ENCODE measurements at places on chromosomes 1 and 21. TPM values are rescaled to one million over a fixed set of nuclear protein-coding genes. Genes with fewer than 3 reads are reported as not detected.
A peak's percentile ranks its signal among the peaks of the same experiment; 100 is the strongest.

DNA sequence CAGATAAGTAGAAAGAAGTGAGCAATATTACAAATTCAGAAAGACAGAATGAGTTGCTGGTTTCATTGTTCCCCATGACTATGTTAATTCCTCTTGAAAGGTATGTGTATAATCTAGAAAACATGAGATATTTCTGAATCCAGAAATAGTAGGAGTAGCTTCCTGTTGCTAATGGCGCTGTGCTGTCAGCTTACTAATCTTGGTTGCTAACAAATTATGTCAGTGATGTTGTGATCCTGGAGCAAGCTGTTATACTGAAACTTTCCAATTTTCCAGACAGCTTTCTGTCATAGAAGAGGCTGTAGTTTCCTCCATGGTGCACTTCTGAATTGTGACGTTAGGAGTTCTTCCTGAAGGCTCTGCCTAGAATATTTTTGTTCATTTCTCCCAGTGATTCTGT is 372.3 kb downstream of the USP25 start:
- no peak for DNase-seq

DNA sequence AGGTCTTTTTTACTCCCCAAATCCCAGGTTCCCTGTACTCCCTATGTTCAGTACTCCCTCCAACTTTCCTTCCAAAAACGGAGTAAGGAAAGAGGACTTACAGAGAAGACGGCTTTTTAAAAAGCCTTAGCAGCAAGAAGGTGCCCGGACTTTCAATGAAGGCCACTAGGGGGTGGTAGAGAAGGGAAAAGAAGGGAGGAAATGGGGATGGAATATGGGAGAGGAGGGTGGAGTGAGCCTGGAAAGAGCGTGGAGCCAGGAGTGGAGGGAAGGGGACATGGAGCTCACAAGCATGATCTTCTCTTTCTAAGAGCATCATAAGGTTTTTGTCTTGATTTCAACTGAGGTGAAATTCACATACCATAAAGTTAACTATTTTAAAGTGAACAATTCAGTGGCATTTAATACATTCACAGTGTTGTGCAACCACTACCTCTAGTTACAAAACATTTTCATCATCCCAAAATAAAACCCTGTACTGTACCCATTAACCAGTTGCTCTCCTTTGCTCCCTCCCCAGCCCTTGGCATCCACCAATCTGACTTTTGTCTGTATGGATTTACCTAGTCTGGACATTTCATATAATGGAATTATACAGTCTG is 129.9 kb downstream of the ZNF281 start:
- no peak for DNase-seq

GRCh38 chr1:3126756-3127678 is 58.0 kb downstream of the PRDM16 start:
- DNase-seq = no peak

DNA sequence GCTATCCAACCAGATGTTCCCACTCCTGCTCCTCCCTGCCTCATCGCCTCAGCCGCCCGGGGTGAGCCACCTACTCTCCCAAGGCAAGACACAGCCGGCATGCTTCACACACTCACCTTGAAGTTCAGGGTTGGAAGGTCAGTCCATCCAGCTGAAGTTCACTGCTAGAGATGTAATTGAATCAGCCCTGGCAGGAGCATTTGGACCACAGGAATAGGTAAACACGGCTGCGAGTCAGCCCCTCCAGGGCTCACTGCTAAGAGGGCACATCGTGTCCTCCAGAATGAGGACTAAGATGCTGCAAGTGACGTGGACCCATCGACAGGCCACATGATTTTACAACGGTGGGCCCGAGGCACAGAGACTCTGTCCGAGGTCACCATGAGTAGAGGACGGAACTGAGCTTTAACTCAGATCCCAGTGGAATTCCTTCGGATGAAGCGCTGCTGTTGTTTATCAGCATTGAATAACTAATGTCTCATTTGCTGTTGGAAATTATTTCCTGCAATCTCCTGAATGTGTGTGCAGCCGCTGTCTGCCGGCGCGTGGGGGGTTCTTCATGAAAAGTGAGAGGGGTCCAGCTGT is 41.9 kb downstream of the RSPH1 start:
- DNase-seq = no peak

DNA sequence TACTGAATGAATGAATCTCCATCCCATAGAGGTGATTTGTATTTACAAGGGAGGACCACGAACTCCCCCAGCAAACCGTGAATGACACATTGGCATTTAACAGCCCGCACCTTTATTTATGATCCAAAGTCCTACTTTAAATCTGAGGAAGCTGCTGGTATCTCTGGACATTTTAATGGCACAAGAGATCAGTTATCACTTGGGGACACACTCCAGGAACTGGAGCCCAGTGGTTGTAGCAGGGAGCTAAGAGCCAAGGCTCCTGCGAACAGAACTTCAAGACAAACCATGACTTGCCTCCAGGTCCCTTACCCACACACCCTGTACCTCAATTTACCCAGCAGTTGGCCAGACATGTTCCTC is 1.2 kb downstream of the CTNNBIP1 start:
- no peak for DNase-seq

DNA sequence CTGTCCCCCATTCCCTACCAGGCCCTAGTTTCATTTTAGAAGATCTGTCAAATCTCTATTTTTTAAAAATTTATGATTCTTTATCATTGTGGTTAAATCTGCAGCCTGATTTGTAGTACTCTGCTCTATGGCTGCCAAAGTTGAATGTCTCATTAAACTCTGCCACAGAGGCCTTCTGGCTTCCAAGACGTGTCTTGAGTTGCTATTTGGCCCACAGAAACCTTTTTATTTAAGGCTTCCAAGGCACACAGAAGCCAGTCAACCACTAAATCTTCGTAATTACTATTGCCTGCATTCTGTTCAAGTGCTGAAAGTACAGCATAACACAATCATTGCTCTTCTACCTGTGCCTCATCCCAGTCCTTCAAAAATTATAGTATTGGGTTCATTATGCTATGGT is 971.0 kb downstream of the NCAM2 start:
- no peak for DNase-seq

DNA sequence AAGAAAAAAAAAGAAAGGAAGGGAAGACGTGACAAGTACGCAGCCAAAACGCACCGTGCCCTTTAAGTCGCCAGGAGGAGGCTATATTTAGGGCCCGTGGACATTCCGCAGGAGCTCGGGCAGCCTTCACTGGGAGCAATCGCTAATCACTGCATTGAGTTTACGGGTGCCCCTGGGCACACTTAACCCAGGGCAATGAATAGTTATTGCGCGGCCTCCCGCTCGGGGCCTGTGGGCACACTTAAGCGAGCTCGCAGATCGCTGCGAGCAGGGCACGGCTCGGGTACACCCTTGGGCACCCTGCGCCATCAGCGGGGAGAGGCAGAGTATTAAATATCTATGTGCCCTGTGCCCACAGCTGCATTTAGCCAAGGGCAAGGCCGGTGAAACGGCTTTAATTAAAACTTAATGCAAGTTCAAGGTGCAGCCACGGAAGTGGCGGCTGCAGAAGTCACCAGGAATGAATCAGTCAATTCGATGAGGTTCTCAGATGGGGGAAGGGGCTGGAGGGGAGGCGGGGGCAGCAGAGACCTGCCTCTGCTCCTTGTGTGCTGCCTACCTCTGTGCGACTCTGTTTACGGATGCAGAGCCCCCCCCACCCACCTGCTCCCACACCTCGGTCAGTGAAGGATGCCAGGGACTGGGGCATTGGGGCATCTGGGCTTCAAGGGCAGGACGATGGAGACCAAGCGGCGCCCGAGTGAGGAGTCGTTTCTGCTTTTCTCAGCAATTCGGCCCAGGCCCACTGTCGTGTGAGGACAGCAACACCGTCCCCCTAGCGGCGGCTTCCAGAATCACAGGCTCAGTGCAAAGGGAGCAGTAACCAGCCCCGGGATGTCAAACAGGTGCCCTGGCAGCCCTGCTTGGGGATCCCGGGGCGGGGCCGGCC is 51.8 kb upstream of the TARDBP start:
- peak; percentile 85 for DNase-seq

CCDC185 gene
- not detected for total RNA-seq

GRCh38 chr1:177219554-177220458 is 49.0 kb downstream of the BRINP2 start:
- DNase-seq = no peak

DNA sequence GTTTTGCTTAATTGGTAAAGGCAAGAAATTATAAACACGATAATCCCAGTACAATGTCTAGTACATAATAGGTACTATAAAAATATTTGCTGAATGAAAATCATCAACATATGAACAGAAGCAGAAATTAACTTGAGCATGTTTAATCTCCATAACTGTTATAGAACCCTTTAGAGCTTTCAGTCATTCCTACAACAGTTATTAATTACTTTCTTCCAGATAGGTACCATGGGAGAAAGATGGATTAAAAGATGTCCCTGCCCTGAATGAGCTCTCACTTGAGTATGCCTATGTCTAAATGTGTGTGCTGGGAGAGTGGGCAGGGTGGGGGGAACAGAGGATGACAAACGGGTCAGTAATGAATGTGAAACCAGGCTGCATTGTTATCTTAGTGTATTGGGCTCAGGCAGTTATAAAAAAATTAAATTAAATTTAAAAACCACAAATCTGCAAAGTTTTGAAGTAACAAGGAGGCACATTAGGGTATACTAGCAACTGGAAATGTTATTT is 2.4 kb downstream of the EPS15 start:
- DNase-seq = no peak

LCE3A gene
- not detected for total RNA-seq

GPBP1L1 gene
- total RNA-seq = 78.1 TPM

- DNase-seq = no peak
Observed at GRCh38 chr1:34292472-34292871, 115.8 kb downstream of the C1orf94 start.

DNA sequence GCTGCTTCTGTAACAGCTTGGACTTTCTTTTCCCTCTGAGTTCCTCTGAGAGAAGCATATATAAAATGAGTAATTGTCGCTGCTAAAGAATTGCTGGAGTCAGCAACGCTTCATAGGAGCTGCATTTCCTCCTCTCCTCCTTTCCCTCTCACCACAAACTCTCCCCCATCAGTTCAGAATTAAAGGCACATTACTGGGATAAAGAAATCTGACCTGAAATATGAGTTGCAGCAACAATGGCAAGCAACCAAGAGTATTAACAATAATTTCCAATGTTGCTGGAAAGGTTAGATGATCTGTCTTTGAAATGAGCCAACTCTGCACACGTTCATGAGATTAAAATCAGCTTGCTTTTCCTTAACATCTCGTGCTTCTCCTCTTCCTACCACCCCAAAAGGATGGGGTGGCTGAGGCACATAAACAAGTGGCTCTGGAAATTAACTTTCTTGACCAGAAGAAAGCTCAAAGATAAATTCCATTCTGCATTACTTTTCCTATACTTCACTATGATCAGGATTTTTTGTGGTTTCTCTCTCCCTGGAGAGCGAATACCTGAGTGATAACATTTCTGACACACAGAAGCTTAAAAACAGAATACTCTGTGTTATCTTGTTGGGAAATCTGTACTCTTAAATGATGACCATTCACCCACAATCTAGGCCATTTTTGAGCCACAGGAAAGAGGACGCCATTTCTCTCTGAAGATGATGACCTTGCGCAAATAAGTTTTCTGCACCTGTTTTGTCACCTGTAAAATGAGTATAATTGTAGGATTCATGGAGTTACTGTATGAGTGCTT is 90.2 kb downstream of the TGFBR3 start:
- DNase-seq = no peak

FCER1A gene
- total RNA-seq = not detected

F5 gene
- total RNA-seq = 21.8 TPM

EPHA10 gene
- total RNA-seq = 0.12 TPM

DNA sequence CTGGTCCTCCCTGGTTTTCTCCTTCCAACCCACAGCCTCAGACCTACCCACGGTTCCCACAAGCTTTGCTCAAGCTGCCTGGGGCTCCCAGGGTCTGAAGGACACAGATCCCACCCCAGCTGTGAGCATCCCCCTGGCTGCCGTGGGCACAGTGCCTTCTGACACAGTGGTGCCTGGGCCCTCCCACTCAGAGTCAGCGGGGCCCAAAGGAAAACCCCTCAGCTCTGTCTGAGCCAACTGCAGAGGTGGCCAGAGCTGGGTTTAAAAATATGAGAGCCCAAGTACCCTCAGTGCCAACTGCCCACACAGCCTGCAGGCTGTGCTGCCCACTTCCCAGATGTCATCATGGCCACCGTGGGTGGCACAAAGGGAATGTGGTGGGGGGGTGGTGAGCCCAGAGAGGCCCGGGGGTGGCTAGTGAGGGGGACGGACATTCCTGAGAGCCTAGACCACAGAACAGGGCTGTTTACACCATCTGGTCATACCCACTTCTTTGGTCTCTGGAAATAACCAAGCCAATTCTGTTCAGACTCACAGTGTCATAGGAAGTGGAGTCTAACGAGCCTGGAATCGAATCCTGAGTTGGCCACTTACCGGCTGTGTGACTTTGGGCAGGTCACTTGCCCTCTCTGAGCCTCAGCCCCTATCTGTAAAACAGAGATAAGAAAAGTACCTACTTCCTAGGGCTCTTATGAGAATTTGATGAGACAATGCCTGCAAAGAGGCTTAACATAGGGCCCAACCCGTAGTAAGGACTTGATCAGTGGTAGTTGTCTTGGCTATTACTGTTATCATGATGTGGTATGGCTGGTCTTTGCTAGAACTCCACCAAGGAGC is 85.5 kb downstream of the CAMK2N1 start:
- DNase-seq = no peak

MARCKSL1 gene
- 11.2 TPM for total RNA-seq

AADACL4 gene
- not detected for total RNA-seq

SH3BGR gene
- total RNA-seq = 111 TPM

- no peak for DNase-seq
Observed at GRCh38 chr1:17564458-17565393, 25.2 kb downstream of the ARHGEF10L start.

KRTAP26-1 gene
- not detected for total RNA-seq

GRCh38 chr1:178098262-178098661 is 4.4 kb downstream of the RASAL2 start:
- no peak for DNase-seq

KRTAP10-5 gene
- total RNA-seq = not detected

DNA sequence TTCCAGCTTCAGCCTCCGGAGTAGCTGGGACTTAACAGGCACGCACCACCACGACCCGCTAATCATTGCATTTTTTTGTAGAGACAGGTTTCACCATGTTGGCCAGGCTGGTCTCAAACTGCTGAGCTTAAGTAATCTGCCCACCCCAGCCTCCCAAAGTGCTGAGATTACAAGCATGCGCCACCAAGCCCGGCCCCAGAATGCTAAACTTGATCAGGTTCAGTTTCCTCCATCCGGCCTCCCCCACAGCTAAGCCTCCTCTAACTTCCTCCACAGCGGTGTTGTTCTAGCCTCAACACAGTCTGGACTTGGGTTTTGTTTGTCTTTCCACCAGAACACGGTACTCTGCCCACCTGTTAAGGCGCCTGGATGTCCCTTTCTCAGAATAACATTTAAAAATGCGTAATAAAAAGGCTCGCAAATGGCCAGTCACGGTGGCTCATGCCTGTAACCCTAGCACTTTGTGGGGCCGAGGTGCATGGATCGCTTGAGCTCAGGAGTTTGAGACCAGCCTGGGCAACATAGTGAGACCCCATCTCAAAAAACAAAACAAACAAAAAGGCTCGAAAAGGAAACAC is 2.4 kb downstream of the PARP1 start:
- no peak for DNase-seq

Data from heart left ventricle (tissue), 16 donors.